ENCODE measurements at places on chromosomes 2 and 18. TPM values are rescaled to one million over a fixed set of nuclear protein-coding genes. Genes with fewer than 3 reads are reported as not detected.

- no peak for DNase-seq
Measured at GRCh38 chr2:16613539-16614011, 52.1 kb downstream of the CYRIA start.

The ANKRD44 gene
- 103 TPM for total RNA-seq

GRCh38 chr2:7191932-7192331, 274.7 kb downstream of the RNF144A start:
- DNase-seq = no peak

DNA sequence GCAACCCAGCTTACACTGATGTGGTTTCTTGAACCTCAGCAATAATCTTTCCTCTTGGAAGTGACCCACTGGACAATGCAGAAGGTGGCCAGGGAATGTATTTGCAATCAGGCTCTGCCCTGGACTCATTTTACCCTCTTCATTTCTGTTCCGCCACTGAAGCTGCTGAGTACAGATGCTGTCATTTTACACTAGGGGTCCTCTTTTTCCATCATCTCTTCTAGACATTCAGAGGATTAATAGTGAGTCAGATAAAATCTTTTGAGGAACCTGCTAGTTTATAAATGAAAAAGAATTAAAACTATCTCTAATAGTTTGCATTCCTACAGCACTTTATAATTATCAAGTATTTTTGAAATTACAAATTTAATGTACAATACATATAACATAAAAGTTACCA, 87.9 kb upstream of the PNPT1 start:
- no peak for DNase-seq

GRCh38 chr2:213861638-213862037, 549.2 kb upstream of the VWC2L start:
- no peak for DNase-seq

- no peak for DNase-seq
Measured at GRCh38 chr2:171410101-171410500, 23.7 kb downstream of the METTL8 start.

Data from activated naive CD4-positive, alpha-beta T cell treated with anti-CD3 and anti-CD28 coated beads, Interleukin-2, amount 50 U/mL, for 72 hours (primary cell).